ENCODE measurements at places on chromosomes 7 and 10.

DNA sequence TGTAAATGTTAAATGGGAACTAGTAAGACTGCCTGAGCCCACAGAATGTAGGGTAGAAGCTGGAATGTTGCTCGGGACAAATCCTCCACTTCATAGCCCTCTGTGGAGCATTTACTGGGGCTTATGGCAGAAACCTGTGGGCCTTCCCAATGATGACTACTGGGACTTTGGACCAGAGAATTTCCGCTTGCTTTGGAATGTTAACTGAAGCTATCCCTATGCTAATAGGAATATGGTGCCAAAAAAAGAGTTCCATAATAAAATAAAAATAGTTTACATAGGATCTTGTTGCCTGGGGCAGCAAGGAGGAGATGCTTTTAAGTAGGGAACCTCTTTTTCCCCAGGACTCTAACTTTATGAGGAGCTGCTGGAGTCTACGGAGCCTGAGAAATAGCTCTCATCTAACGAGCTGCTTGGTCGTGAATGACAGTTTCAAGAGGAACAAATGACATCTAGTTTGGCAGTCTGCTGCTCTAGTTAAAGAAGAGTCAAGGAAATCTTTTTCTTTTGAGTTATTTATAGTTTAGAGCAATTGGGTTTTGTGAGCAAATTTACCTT, 5.7 kb upstream of the DYNC2I1 start:
- DNase-seq, result no peak

DNA sequence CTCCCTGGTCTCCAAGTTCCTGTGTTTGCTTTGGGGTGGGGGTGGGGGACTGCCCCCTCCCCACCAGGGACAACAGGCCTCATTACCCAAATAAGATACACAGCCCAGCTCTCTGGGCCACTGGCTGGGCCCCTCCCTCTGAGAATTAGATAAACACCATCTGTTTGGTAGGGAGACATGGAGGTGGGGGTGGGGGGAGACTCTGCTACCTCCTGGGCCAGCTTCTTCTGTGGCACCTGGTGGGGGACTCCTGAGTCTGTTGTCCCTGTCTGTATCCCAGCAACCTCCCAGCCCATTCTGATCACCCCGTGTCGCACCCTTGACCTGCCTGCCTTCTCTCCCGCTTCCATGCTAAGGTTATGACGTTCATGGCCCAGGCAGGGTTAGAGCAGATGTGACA, 5.8 kb downstream of the MLXIPL start:
- no peak for DNase-seq

- no peak for DNase-seq
These were observed 19.5 kb downstream of the CPVL start for GRCh38 chr7:29126804-29127203.

GRCh38 chr7:122268101-122268500, 36.4 kb downstream of the FEZF1 start:
- peak; percentile 48 for DNase-seq

GRCh38 chr7:131431289-131431688, 103.6 kb downstream of the MKLN1 start:
- DNase-seq, result peak; percentile 26

DNA sequence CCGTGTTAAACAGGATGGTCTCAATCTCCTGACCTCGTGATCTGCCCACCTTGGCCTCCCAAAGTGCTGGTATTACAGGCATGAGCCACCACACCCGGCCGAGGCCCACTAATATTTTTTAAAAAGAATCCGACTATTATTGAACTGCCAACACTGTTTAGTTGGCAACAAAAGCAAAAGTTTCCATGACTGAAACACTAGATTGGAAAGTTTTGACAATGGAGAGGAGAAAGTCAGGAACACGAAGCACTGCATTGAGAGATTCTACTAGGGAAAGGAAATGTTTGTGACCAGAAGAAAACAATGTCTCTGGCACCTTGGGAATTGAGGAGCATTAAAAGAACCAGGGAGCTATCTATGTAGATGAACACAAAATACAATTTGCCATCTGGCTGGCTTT, 13.7 kb upstream of the PPP1R9A start:
- DNase-seq, result no peak

GRCh38 chr7:74092964-74093471, 9.4 kb downstream of the LIMK1 start:
- DNase-seq, result no peak

GRCh38 chr10:53315709-53316108, 543.1 kb upstream of the MBL2 start:
- DNase-seq, result no peak

- no peak for DNase-seq
These were observed 100.9 kb downstream of the PDGFA start for GRCh38 chr7:418636-419280.

- no peak for DNase-seq
These were observed 206.9 kb downstream of the EBF3 start for GRCh38 chr10:129756912-129757901.

DNA sequence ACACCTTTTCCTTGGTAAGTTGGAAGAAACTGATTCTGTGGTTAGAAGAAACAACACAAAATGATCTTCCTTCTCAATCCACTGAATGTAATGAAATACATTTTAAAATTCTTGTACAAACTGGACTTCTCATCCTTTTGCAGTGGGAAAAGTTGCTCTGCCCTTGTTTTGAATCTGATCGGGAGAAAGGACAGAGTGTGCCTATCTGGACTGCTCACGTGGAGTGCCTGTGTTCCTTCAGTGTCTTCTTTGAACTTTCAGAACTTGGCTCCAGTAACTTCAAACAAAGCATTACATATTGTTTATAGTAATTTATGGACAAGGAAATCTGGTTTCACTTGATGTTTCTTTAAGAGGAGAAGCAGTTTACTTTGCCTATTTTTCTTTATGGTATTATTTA, 17.1 kb downstream of the SLC26A3 start:
- DNase-seq, result no peak

DNA sequence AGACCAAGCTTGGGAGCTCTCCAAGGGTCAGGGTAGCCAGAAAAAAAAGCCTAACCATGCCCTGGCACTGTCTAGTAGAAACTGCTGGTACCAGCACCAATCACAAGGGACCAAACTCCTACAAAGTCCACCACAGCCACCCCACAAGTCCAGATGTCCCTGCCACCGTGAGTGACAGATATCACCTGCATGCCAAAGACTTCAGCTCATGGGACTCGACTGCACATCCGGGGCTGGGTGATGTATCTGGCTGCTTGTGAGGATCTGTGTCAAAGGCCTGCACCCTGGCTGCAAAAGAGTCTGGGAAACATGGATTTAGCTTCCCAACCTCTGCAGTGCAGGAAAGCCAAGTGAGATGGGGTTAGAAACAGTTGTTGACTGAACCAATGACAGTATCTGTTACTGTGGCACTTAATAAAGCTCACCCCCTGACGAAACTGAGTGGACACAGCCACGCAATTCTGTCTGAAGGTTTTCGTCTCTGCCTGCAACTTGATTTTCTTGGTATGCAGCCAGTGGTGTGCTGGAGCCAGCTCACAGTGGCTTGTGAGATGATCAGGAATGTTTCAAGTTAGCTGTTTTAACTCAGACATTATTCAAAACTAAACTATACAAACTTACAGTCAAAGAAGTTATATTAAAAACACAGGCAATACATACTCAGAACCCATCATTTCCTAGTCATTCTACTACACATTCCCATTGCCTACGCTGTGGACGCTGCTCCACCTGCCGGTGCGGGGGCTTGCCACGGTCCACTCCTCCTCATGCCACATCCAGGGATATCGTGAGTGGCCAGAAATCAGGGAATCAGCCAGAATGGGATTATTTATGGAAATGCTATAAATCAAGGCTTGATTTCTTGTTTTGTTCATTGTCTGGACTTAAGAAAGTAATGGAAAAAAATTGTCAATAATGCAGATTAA, 9.2 kb downstream of the ZNF488 start:
- DNase-seq, result no peak

GRCh38 chr10:8057636-8058273, 3.3 kb downstream of the GATA3 start:
- no peak for DNase-seq
